ENCODE measurements at places on chromosomes 7 and 10. TPM values are rescaled to one million over a fixed set of nuclear protein-coding genes. Genes with fewer than 3 reads are reported as not detected.

GRCh38 chr7:78472519-78472918 is 673.9 kb downstream of the PHTF2 start:
- H3K27ac ChIP-seq = no peak overlapping the region
- no peak overlapping the region for H3K4me3 ChIP-seq
- no peaks in the 10 kb centered on the region for H3K27me3 ChIP-seq
- no peaks in the 10 kb centered on the region for H3K4me1 ChIP-seq
- H3K36me3 ChIP-seq = no peaks in the 10 kb centered on the region
- DNase-seq = no peak

- H3K27me3 ChIP-seq = no peaks in the 10 kb centered on the region
- H3K27ac ChIP-seq = no peak overlapping the region
- no peak for DNase-seq
- no peaks in the 10 kb centered on the region for H3K4me1 ChIP-seq
Measured at GRCh38 chr7:68306692-68307107, 1291.6 kb upstream of the AUTS2 start.

DNA sequence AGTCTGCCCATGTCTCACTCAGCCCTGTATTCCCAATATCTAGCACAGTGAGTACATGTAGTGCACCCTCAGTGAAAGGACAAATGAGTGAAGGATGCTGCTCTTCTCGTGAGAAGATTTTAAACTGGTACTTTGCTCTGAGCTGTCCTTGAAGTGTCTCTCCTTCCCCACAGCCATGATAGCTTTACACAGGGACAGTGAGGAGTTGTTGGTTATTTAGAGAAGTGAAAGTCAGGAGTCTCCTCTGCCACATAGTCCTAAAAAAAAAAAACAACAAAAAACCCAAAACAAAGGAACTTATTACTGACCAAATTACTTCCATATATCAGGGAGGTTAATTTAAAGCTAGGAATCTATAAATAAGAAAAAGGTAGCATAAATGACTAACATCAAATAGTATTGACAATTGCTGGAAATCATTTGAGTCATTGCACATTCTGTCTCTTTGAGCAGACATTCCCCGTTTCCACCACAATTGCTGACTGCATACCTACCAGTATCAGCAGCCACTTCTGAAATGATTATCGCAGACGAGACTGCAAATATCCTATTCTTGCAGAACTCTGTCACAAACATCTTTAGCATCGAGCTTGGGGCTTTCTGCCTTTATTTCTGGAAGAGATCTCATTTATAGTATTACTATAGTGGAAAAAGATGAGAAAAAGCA is 202.1 kb downstream of the PTEN start:
- DNase-seq = no peak
- H3K27ac ChIP-seq = no peak overlapping the region
- no peaks in the 10 kb centered on the region for H3K36me3 ChIP-seq

GRCh38 chr10:75294518-75294865 is 58.7 kb upstream of the COMTD1 start:
- no peak for DNase-seq
- no peak overlapping the region for H3K27ac ChIP-seq
- H3K4me3 ChIP-seq = peak overlapping the region; percentile 53
- no peaks in the 10 kb centered on the region for H3K36me3 ChIP-seq
- peaks cover 27% of the 10 kb centered on the region for H3K4me1 ChIP-seq

DNA sequence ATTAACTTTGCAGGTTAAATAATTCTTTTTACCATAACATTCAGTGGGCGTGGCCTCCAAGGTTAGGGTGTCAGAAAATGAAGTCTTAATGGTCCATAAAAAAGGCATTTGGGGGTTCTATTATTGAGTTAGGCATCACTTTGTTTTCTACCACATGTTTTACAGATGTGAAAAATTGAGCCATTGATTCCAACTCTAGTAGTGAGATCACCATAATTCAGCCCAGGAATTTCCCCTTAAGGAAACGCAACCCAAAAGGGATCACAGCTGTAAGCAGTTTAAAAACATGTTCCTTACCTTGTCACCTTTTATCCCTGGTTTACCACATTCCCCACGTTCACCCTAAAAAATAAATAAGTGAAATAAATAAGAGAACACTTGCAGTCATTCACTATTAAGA is 24.9 kb downstream of the COL28A1 start:
- H3K27ac ChIP-seq = no peak overlapping the region
- no peaks in the 10 kb centered on the region for H3K27me3 ChIP-seq
- H3K4me3 ChIP-seq = no peak overlapping the region
- no peaks in the 10 kb centered on the region for H3K36me3 ChIP-seq
- DNase-seq = no peak

DNA sequence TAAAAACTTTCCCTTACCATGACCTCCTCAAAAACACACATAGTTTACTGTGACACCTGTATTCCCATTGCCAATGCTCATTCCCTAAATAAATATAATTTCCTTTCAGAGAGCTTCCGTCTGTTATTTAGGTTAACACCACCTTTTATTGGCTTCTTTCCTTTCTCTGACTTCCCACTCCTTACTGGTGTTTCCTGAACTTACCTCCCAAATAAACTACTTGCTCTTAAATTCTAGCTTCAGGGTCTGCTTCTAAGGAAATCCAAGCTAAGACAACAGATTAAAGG is 67.4 kb upstream of the ZNF746 start:
- peaks cover 29% of the 10 kb centered on the region for H3K36me3 ChIP-seq
- no peaks in the 10 kb centered on the region for H3K27me3 ChIP-seq
- DNase-seq = no peak
- H3K27ac ChIP-seq = no peak overlapping the region
- no peaks in the 10 kb centered on the region for H3K4me1 ChIP-seq
- no peak overlapping the region for H3K4me3 ChIP-seq

DNA sequence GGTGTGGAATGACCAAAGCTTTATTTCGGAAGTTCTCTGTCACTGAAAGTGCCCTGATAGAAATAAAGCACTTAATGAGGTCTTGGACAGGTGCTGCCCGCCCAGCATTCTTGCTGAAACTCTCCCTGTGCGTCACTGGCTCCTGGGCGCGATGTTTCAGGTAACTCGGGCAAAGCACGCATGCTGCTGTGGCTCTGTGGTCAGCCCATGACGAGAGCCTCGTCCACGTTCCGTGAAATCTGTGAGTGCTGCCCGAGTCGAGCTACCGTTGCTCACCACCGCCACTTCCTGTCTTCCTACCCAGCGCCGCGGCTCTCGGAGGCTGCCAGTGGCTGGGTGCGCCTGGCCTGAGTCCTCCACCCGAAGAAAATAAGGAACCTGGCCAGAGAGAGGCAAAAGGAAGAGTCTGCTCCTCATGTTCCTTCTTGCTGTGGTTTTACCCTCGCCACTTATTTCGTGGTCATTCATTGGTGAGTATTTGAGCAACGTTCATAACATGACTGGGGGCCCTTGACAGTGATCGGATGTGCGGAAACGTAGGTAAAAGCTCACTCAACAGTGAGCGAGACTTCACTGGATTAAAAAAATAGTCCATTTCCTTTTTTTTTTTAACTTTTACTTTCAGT is 95.5 kb downstream of the MAP3K8 start:
- peaks cover 64% of the 10 kb centered on the region for H3K4me1 ChIP-seq
- H3K4me3 ChIP-seq = no peak overlapping the region
- no peak for DNase-seq
- H3K27ac ChIP-seq = no peak overlapping the region
- H3K36me3 ChIP-seq = no peaks in the 10 kb centered on the region

GRCh38 chr10:16788125-16788524 is 29.1 kb downstream of the RSU1 start:
- H3K36me3 ChIP-seq = no peaks in the 10 kb centered on the region
- no peak for DNase-seq
- no peak overlapping the region for H3K27ac ChIP-seq

DNA sequence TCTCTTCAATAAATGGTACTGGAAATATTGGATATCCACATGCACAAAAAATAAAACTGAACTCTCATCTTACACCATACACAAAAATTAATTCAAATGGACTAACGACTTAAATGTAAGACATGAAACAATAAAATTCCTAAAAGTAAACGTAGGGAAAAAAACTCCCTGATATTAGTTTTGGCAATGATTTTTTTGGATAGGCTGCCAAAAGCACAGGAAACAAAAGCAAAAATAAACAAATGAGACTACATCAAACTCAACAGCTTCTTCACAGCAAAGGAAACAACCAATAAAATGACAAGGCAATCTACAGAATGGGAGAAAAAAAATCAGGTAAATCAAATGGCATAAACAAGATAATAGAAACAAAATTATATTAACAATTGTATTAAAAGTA is 65.7 kb downstream of the ORC5 start:
- H3K36me3 ChIP-seq = peaks cover 21% of the 10 kb centered on the region
- no peaks in the 10 kb centered on the region for H3K4me1 ChIP-seq
- no peak overlapping the region for H3K27ac ChIP-seq
- H3K27me3 ChIP-seq = no peaks in the 10 kb centered on the region
- H3K4me3 ChIP-seq = no peak overlapping the region

DNA sequence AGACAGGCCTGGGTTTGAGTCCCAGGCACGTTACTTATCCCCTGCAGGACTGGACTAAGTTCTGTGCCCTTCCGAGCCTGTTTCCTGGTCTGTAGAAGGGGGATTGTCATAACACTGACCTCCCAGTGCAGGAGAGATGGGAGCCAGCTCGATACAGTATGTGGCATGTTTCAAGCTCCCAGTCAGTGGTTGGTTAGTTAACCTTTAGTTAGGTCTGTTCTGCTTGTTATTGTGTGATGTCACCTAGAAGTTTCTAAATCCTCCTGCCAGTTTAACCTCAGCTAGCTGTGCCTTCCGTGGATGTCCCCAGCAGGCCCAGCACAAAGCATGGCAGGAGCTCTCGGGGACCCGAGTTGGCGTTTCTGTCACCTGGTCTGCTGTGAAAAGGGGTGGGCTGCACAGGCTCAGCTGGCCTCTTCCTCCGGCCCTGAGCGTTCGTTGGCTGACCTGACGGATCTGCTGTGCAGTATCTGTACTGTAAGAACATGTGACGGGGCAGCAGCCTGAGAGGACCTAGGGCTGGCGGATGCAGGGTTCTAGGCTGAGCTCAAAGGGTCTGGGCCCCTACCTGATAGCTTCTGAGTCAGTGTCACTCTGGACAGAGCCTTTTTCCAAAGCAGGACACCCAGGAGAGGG is 53.0 kb downstream of the SPOCK2 start:
- H3K36me3 ChIP-seq = no peaks in the 10 kb centered on the region
- no peak overlapping the region for H3K4me3 ChIP-seq
- peaks cover 99% of the 10 kb centered on the region for H3K4me1 ChIP-seq
- peak overlapping the region; percentile 75 for H3K27ac ChIP-seq

MBL2 gene
- 9.2 TPM for total RNA-seq

DNA sequence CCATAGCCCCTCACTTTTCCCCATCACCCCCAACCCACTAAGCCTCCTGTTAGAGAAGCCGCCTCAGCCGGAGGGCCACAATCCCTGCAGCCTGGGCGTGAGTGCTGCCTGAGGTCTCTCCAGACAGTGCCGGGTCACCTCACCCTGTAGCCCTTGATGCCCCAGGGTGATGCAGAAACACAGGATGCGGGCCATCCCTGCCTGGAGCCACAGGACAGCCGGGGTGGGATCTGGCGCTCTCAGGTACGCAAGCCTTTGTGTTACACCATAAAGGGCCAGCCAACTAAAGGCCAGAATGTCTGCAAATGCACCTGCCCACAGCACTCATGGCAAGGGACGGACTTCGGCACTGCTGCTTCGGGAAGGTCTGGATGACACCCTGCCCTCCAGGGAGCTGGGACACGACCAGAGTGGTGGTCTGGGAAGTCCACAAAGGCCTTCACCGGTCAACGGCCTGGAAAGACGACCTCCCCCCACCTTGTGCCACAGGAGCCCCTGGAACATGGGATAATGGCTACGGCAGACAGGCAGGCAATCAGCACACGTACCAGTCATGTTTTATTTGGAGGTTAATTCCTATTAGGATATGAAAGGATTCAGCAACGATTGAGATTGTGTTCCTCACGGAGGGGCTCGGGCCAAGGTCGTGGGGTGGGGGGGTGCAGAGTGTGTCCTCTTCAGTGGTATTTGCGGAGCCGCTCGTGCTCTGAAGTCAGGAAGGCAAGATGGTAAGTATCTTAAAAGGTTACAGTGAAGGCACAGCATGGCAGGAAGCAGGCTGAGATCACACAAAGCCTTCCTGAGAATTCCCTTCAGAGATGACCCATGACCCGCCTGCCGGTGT is 8.1 kb downstream of the ATP5MF start:
- H3K36me3 ChIP-seq = peaks cover 24% of the 10 kb centered on the region
- no peaks in the 10 kb centered on the region for H3K27me3 ChIP-seq
- no peak overlapping the region for H3K27ac ChIP-seq
- no peak overlapping the region for H3K4me3 ChIP-seq
- DNase-seq = no peak
- peaks cover 25% of the 10 kb centered on the region for H3K4me1 ChIP-seq

DNA sequence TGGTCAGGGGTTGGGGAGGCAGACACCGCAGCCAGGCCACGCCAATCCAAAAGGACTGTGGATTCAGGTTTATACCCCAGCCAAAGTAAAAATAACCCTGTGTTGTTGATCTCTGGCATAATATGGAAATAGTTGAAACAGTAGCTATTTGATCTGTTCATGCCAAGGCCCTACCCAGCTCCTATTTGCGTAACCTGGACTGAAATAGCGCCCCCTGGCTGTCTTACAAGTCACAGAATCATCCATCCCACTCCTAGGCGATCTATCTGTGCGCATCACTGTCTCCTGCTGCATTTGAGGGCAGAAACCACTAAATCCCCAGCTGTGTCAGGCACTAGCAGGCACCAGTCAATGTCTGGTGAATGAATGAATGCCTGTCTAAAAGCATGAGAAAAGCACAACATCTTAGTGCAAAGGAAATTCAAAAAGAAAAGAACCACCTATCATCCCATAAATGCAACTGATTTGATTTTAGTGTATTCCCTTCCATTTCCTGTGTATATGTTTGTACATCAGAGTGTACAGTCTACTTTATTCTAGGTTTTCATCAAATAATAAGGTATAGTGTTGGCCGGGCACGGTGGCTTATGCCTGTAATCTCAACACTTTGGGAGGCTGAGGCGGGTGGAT is 160.0 kb downstream of the SLIT1 start:
- peak; percentile 50 for DNase-seq
- no peak overlapping the region for H3K27ac ChIP-seq
- H3K4me1 ChIP-seq = peaks cover 53% of the 10 kb centered on the region
- H3K36me3 ChIP-seq = no peaks in the 10 kb centered on the region
- H3K27me3 ChIP-seq = peaks cover 2% of the 10 kb centered on the region

- H3K4me1 ChIP-seq = peaks cover 12% of the 10 kb centered on the region
- H3K27ac ChIP-seq = no peak overlapping the region
- H3K27me3 ChIP-seq = no peaks in the 10 kb centered on the region
- H3K36me3 ChIP-seq = no peaks in the 10 kb centered on the region
- DNase-seq = no peak
- H3K4me3 ChIP-seq = no peak overlapping the region
Measured at GRCh38 chr7:7704867-7705266, 13.5 kb downstream of the RPA3 start.

DNA sequence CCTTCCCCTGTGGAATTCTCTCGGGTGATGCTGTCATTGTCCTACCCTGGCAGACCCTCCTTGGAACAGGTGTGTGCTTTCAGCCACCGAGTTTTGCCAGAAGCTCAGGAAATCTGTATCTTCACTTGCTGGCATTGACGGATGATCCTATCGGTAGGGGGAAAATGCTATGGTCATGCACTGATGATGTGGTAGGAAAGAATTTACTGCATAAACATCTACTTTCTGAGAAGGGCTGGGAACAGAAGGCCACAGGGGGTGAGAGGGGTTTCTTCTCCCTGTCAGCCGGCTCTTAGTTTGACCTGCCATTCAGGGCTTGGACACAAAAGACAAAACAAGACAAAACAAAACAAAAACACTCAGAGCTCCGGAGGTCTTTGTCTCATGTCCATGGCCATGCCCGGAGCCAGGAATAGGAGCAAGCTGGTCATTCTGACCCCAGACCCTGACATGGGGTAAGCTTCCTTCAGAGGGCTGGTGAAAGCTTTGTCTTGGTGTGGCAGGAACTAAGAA is 43.6 kb upstream of the CARD11 start:
- DNase-seq = no peak
- no peaks in the 10 kb centered on the region for H3K4me1 ChIP-seq
- H3K27ac ChIP-seq = no peak overlapping the region
- H3K36me3 ChIP-seq = no peaks in the 10 kb centered on the region
- no peak overlapping the region for H3K4me3 ChIP-seq
- H3K27me3 ChIP-seq = 0 out of 2 replicates have a peak, but pooled peaks cover 1% of the 10 kb centered on the region

ADCY1 gene
- 0.80 TPM for total RNA-seq
